ENCODE measurements at places on chromosomes 4 and X. TPM values are rescaled to one million over a fixed set of nuclear protein-coding genes. Genes with fewer than 3 reads are reported as not detected.

The MAGEA11 gene
- total RNA-seq, result not detected

The MAGEE2 gene
- not detected for total RNA-seq

The OTC gene
- not detected for total RNA-seq

The PASD1 gene
- not detected for total RNA-seq

The KCND1 gene
- 1.5 TPM for total RNA-seq

The SPACA5B gene
- total RNA-seq, result not detected

The FUNDC1 gene
- total RNA-seq, result 4.8 TPM

- no peak for DNase-seq
Measured at GRCh38 chr4:125091101-125091500, 223.7 kb upstream of the FAT4 start.

DNA sequence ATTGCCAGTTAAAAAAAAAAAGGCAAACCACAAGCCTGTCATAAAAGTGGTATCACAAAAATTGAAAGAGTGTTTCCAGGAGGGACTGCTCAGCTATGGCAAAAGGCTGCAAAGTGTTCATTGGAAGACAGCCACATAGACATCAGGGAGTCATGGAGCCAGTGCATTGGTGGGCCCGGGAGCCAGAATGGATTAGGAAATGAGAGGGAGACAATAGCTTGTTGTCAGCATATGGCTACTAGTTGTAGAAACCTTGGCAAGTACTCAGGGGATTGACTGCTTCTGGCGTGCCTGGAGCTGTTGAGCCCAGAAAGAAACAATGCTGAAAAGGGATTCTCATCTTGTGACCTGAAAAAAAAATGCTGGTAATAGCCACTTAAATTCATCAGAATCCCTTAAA, 5.0 kb downstream of the GAR1 start:
- DNase-seq, result no peak

GRCh38 chr4:183906739-183907651, 1.9 kb downstream of the STOX2 start:
- no peak for DNase-seq

- DNase-seq, result no peak
Measured at GRCh38 chr4:122100508-122100907, 51.6 kb upstream of the BLTP1 start.

DNA sequence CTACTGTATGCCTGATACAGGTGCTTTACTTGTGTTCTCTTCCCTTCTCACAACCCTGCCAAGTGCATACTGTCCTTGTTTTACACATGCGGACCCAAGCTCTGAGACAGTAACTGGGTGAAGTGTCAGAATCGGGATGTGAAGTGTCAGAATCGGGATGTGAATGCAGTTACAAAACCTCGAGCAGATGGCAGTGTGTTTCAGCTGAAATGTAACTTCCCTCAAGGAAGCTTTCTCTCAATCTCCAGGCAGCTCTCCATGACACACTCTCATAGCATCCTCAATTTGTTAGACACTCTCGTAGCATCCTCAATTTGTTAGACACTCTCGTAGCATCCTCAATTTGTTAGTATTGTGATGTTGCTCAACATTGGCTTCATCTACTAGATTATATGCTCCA, 1.1 kb upstream of the HPSE start:
- no peak for DNase-seq

DNA sequence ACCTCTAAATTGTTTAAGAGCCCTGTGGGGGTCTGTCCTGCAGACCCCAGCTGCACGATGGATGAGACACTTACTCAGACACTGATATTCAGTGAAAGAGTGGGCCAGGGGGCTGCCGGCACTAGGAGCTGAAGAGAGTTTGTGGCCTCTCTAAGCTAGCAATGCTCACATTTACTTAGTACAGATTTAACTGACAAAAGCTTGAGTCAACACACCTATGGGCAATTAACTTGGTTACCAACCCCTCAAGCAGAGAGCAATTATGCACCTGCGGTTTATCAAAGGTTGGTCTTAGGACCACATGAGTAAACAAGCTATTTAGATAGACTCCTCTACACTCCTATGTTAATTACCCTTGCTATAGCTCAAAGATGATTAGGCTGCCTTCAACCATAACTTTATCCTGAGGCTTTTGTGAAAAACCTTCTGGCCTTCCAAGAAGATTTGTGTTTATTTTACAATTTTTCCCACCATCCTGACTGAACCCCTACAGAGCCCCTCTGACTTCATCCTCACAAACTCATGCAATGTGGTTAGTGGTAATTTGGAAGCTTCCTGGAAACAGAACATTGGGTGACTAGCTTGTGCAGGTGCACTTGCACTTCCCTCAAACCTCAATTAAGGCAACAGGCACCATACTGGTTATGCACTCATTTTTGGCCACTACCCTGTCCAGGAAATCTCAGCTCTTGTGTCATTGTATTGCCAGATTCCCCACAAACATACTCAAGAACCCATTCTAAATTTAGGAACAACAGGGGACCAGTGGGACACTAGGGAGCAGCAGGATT, 234.4 kb upstream of the ITM2A start:
- no peak for DNase-seq

- DNase-seq, result no peak
Measured at GRCh38 chr4:173056710-173057109, 111.9 kb upstream of the GALNT7 start.

GRCh38 chrX:139890991-139891700, 41.7 kb downstream of the ATP11C start:
- DNase-seq, result no peak

DNA sequence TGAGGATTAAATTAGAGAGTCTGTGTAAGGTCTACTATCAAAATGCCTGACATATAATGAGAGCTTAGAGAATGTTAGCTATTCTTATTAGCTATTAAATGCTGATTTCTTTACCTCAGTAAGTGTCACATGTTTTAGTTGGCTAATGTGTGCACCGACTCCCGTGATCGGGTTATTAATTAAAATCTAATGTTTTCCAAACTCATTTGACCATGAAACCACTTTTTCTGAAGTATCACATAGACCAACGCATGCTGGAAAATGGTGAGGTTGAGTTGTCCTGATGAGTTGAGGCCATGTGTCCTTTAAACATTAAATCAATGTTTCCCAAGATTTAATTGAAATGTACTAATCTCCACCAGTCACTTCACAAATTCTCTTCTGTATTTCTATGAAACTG, 84.8 kb upstream of the C1QTNF7 start:
- DNase-seq, result no peak

DNA sequence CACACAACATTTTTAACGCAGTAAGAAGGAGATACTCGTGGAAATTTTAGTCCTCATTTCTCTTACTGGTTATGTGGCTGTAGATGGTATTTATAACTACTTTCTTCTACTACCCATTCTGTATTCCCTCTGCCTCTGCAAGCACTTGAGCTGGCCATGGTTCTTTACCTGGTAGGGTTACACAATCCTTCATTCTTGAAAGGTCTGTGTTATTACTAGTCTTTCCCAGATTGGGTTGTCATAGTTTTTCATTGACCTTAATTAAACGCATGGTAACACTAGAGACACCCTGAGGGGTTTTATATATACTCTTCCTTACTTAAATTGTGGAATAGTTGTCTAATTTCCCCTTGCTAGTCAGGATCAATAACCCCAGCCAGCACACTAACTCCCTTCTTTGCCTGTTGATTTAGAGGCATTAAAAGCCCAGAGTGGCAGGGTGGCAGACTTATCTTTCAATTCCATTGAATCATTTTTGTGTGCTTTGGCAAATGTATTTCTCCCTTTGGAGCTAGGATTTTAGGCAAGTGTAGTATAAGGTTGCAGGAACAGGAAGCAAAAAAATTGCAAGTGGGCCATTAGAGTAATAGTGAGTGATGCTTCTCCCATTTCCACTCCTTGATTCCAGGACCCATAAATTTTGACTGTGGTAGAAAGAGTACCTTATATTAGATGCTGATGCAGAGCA, 113.6 kb upstream of the EMCN start:
- no peak for DNase-seq

DNA sequence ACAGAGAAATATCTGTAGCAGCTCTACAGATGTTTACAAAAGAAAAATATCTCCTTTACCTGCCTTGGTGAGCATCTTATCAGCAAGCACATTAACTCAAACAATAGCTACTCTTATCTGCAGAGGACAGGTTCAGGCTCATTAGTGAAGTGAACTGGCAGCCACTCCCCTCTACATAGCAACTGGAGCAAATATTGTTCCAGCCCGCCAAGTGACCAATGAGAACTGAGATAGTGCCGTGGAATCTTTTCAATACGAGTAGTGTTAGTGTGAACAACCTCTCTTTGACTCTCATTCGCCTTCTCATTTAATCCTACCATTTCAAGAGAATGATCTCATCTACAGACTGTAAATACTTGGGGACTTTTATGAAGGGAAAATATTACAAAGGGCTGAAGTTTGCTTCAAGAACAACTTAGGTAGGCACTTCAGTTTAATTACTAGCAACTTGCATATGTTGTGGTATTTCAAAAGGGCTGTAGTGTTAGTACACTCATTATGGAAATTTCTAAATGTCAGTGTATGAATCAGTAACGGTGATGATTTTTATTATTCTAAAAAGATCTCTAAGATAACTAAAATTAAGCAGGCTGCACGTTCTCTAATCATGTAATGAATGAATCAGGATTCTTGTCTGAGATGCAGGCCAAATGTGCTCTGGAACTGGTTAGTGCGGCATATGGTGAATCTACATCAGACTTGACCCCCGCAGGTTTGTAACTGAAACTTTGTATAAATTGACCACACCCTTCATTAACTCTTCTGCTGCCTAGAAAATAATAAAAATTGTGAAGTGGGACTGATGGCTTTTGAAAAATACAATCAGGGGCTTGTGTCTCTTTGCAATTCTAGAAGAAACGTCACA, 72.4 kb downstream of the PALLD start:
- no peak for DNase-seq

DNA sequence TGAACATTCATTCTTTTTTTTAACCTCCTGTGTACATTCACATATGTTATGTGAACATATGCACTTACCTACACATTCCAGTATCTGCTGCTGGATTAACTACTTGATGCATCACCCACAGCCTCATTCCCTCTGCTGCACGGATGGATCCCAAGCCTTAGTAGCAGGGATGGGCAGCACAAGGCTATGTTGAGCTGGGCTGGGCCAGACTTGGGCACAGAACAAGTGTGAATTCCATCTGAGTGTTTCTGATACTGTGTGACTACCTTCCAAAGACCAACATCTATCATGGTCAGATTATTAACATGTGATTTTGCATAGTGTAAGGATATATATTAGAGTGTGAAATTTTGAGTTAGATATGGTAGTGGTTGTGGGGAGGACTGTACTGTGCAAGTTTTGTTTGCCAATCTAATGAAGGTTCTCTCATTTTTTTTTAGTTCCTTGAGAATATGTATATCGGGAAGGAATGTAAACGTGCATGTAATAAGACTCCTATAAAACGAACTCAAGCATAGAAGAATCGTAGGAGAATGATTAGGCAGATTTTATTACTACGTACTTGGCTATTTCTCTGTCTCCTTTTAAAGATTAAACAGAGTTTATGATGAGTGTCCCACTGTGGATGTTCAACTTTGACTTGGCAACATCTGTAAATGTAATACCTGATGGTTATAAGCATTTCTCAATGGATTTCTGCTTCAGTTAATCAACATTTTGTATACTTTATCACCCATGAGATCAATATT, 23.4 kb upstream of the STBD1 start:
- DNase-seq, result no peak

GRCh38 chrX:153456161-153456560, 10.3 kb upstream of the TREX2 start:
- no peak for DNase-seq

- no peak for DNase-seq
Measured at GRCh38 chrX:69152417-69152841, 12.8 kb downstream of the PJA1 start.

DNA sequence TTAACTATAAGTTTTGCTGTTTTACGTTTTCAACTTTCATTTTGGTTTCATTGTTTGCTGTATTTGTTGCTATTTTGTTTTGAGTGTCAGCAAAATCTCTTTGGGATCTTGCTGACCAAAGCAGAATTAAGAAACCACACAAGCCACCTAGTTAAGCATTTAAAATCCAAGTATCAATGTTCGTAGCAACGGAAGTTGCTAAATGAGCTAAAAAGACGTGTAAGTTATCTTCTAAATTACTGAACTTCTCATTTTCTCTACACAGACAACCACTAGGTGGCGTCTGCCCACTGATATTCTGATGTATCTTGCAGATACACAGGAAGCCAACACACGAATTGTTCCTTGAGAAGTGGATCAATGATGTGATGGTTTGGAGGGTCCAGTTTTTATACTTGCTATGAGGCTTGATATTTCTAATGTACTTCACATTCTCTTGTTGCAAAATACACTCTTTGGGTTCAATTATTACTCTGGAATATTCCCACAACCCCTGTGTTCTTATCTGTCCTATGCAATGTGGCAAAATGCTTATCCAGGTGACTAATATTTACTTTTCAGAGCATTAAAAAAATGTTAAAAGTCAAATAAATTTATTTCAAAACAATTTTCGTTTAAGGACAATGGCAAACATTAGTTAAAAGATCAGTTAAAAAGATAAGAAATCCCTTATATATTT, 250.5 kb downstream of the TECRL start:
- DNase-seq, result no peak

DNA sequence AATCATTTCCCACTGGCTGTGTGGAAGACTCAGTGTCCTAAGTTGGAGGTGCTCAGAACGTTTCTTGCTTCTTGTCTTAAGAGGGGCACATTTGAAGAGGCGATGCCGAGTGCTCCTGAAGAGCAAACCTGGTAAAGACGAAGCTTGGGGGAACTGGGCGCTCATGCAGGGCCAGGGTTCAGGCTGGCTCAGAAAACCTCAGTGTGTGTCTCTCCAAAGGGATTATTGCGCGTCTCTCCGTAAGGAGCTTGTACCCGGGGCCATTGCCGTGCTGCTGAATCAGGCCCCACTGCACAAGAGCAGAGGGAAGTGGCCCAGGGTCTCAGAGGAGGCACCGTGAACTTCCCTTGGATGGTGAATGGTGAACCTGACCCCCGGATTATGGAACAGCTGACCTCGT, 44.4 kb downstream of the PSAPL1 start:
- DNase-seq, result no peak

DNA sequence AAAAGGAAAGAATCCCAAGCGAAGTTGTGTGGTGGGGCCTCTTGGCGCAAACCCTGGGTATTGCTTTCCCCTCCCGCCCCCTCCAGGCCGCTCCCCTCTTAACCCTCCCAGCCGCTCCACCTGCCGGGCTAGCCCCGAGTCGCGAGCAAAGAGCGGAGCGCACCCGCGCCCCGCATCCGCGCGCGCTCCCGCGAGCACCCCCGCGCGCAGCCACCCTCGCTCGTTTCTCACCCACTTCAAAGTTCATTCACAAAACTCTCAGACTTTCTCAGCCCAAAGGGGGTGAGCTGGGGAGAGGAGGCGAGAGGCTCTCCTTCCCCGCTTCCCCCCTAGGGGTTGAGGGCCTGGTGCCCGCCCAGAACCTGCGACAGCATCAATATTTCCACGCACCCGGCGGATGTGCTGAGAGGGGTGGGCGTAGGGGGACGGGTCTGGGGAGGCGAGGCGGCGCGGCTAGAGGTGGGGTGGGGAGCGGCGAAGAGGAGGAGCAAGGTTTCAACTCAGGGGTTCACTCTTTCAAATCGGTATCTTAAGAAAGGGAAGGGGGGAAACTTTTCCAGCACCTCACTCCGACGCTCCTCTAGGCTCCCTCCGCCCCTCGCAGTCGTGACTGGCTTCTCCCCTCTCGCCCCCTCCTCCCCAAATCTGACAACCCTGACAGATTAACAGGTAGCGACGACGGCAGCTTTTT, 1.8 kb downstream of the MAML3 start:
- DNase-seq, result peak; percentile 80

- no peak for DNase-seq
Measured at GRCh38 chr4:89486042-89486441, 178.4 kb upstream of the GPRIN3 start.

All from CD4-positive, alpha-beta T cell (primary cell).